Activated CD8-positive, alpha-beta memory T cell treated with anti-CD3 and anti-CD28 coated beads for 24 hours (primary cell): ENCODE measurements at places on chromosomes 3 and 15.

DNA sequence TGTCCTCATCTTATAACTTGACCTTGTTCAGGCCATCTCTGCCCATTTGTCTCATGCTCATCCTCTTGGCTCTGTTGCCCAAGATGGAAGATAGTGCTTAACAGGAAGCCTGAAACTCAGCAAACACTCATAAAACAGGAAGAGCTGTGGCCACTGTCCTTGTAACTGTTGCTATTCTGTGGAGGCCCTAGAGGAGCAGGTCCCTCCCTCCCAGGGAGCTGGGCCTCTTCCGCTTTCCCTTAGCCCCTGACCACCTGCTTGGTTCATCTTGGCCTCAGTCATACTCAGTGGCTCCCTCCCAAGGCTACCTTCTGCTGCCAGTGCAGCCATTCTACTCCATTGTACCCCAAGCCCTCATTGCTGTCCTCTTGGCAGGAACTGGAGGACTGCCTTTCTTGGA is 3.5 kb downstream of the MAPKAPK3 start:
- no peak for DNase-seq

DNA sequence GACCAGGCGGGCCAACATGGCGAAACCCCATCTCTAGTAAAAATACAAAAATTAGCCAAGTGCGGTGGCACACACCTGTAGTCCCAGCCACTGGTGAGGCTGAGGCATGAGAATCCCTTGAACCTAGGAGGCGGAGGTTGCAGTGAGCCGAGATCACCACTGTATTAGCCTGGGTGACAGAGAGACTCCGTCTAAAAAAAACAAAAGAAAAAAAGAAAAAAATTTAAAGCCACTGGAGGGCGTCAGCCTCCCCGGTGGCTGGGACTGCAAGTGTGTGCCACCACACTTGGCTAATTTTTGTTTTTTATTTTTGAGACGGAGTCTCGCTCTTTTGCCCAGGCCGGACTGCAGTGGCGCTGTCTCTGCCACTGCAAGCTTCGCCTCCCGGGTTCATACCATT is 7.9 kb downstream of the RTF1 start:
- no peak for DNase-seq

DNA sequence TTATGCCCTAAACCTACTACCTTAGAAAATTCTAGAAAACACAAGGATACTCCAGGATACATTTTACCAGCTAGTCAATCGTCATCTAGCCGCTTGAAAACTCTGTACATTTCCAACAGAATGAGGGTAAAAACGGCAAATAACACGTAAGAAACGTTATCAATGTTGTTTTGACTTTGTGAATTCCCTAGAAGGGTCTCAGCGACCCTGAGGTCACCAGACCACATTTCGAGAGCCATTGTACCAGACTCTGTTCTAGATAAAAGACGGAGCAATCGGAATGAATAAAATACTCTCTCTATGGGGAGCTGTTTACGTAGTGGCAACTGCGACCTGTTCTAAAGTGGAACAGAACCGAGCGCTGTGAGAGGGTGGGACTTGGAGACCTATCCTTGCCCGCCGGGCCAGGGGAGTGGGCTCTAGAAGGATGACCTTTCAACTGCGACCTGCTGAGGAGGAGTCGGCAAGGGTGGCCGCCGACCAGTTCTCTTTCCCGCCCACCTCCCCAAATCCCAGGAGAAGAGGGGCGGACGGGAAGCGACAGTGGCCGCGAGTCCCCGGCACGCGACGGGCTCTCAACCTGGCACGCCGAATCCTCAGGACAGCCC is 778 bp upstream of the AP4E1 start:
- DNase-seq: no peak

DNA sequence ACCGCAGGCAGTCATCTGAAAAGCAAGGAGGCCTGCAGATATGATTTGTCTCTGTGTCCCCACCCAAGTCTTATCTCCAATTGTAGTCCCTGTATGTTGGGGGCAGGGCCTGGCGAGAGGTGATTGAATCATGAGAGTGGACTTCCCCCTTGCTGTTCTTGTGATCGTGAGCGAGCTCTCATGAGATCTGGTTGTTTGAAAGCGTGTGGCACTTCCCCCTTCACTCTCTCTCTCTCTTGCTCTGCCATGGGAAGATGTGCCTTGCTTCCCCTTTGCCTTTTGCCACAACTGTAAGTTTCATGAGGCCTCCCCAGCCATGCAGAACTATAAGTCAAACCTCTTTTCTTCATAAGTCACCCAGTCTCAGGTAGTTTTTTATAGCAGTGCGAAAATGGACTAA is 83.3 kb downstream of the TMCO5A start:
- DNase-seq: no peak

DNA sequence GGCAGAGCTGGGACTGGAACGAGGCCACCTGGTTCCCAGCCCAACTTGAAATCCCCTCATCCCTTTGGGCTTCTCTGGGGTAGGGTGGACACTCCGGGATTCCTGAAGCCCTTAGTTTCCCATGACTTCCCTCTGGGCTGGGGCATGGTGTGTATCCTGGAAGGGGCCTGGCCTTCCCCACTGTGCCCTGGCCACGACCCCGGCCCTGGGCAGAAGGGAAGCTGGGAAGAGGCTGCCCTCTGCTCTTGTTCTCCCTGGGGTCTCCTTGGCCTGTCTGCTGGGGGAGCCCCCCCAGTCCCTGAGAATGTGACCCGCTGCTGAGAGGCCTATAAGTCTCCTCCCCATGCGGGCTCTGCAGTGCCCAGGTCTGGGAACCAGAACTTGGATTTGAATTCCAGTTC is 104.9 kb downstream of the LINGO1 start:
- DNase-seq: no peak

GRCh38 chr3:37308247-37308646 is 133.9 kb upstream of the LRRFIP2 start:
- DNase-seq: no peak

GRCh38 chr3:152385761-152386160 is 117.0 kb downstream of the MBNL1 start:
- no peak for DNase-seq

DNA sequence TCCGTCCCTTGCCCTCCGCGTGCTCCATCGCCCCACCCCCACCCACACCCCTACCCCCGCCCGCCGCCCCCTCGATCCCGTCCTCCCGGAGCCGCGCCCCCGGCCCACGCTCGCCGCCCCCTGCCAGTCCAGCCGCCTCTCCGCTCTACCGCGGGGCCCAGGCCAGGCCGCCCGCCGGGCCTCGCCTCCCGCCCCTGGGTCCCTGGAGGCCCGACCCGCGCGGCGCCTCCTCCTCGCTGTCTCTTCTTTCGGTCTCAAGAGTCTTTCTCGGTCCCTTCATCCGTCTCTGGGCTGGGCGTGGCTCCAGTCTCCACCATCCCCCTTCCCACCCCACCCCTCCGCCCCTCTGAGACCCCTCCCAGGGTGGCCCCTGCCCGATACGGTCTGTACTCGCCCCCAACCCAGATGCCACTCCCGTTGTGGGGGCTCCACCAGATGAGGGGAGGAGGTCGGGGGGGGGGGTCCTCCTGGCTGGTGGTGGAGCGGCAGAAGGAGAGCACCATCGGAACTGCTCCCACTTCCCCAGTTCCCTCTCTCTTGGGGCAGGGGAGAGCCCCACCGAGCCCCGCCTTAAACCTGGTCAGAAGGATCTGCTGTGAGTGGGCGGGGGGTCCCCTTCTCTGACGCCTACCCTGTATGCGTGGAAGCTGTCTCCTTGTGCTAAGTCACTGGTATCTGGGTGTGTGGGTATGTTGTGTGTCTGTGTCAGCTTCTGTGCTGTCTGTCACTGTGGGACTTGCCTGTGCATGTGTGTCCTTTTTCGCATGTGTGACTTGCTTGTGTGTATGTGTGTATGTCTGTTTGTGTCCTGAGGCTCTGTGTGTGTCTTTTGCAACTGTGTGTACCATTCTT is 1.0 kb downstream of the PRKCD start:
- DNase-seq: peak; percentile 75

DNA sequence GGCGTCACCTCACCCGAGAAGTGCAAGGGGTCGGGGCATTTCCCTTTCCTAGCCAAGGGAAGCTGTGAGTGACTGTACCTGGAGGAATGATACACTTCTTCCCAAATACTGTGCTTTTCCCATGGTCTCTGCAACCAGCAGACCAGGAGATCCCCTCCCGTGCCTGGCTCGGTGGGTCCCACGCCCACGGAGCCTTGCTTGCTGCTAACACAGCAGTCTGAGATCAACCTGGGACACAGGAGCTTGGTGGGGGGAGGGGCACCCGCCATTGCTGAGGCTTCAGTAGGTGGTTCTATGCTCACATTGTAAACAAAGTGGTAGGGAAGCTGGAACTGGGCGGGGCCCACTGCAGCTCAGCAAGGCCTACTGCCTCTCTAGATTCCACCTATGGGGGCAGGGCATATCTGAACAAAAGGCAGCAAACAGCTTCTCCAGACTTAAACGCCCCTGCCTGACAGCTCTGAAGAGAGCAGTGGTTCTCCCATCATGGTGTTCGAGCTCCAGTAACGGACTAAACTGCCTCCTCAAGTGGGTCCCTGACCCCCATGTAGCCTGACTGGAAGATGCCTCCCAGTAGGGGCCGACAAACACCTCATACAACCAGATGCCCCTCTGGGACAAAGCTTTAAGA is 31.4 kb upstream of the ABHD5 start:
- DNase-seq: no peak

GRCh38 chr3:37981348-37981664 is 9.3 kb upstream of the VILL start:
- peak; percentile 3 for DNase-seq

- peak; percentile 48 for DNase-seq
Measured at GRCh38 chr3:137012097-137012501, 54.3 kb downstream of the IL20RB start.

DNA sequence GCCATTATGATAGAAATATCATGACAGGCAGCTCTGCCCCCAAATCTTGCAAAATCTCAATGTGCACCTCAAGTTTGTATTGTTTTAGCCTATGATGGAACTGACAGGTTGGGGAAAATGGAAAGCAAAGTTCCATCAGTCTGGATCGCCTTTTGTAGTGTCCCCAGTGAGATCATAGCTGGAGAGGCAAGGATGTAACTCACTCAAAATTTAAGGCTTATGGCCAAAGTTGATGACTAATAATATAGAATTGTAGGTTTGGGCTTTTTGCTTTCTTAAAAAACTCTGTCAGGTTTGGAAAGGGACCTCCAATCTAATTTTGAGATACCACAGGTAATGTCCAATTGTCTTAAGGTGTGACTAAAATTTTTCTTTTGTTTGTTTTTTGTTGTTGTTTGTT is 1.4 kb upstream of the ACP3 start:
- DNase-seq: no peak

- DNase-seq: no peak
Measured at GRCh38 chr3:194840661-194841514, 155.2 kb downstream of the FAM43A start.

DNA sequence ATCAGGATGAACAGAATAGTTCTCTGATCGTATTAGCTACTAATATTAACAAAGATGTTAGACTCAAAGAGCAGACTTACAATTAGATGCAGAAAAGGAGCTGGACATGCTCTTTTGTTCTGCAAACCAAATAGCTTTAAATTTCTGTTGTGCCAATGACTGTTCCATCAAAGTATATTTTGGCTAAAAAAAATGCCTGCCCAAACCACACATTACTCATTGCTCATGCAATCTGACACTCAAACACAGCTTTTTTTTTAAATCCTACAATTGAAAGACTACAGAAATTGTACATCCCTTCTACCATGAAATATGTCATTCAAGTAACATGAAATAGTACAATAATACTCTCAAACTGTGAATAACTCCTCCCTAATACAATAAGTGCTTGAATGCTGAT is 48.6 kb downstream of the SHOX2 start:
- no peak for DNase-seq

- DNase-seq: no peak
Measured at GRCh38 chr15:74716651-74717050, 8.7 kb downstream of the CYP1A1 start.

DNA sequence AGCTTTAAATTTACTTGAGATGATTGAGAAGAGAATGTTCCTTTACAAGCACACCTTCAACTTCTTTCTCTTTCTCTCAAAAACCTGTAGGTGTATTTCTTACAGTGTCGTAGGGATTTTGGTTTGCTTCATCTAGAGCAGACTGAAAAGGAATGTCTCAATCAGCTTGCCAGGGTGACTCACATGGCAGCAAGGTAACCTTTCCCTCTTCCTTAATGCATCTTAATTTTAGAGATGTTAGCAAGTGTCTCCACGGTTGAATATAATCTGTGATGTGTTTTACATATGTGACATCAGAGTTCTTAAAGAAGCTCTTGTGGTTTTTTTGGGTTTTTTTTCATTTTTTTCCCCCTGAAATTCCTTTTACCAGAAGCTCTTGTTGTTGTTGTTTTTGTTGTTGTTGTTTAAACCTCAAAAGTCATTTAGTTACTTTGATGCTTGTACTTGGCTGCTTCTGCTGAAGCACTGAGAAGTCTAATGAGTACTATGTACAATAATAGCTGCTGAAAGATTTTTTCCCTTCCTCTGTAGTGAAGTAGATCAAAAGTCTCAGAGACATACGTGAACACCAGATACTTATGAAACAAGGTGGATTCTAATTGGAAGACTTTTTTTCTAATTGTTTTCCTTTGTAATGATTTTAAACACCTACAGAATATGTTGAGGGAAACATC is 83.1 kb downstream of the RETNLB start:
- no peak for DNase-seq

- peak; percentile 99 for DNase-seq
Measured at GRCh38 chr15:63122002-63122875, 578 bp downstream of the LACTB start.

DNA sequence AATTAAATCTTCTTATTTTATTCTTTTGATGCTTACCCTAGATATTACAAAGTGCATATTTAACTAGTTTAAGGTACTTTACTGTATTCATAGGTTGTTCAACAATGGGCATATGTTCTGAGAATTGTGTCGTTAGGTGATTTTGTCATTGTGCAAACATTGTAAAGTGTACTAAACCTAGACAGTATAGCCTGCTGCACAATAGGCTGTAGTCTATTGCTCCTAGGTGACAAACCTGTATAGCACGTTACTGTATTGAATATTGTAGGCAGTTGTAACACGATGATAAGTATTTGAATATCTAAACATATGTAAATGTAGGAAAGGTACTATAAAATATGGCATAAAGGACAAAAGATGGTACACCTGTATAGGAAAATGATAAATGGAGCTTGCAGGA is 100.7 kb downstream of the CACNA2D3 start:
- DNase-seq: no peak

GRCh38 chr3:156888176-156888575 is 62.0 kb downstream of the LEKR1 start:
- DNase-seq: no peak

DNA sequence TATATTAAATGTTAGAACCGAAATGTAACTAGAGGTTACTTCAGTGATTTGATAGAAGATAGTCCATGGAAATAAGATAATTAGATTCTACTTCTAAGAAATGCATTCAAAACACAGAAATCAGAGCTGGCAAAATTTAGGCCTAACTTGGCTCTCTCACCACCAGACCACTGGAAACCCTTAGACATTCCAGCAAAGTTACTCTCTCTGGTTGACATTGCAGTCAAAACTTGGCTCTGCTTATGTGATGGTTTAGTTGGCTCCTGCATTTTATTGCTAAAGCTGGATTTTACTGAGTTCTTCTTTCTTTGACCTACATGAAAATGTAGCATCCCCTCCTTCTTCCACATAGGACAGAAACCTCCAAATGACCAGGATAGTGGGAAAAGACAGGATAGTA is 35.4 kb upstream of the CBLB start:
- no peak for DNase-seq

GRCh38 chr3:67031986-67032385 is 33.9 kb downstream of the KBTBD8 start:
- no peak for DNase-seq
